Stimulated activated CD8-positive, alpha-beta memory T cell treated with anti-CD3 and anti-CD28 coated beads, Interleukin-2, amount 100 ng/mL, for 1 hour (primary cell): ENCODE measurements at places on chromosomes 1 and 21.

DNA sequence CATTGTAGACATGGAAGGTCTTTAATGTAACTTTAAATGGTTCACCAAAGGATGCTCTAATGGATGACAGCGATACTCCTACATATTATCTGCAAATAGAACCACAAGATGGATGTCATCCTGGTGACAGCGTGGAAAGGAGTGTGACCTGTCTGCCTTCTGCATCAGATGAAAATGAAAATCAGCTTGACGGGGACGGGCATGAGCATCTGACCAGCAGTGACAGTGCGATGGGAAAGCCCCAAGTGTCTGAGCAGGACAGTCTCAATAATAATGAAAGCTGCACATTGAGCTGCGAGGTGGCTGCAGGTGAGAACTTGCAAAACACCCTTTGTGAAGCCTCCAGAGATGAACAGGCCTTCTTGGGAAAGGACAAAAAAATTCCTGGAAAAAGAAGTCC lies 25.2 kb downstream of the CNST start:
- DNase-seq: no peak

GRCh38 chr1:11664336-11665065 lies 501 bp downstream of the FBXO6 start:
- DNase-seq: peak; percentile 40

GRCh38 chr1:47575855-47576757 lies 138.3 kb downstream of the FOXD2 start:
- no peak for DNase-seq

DNA sequence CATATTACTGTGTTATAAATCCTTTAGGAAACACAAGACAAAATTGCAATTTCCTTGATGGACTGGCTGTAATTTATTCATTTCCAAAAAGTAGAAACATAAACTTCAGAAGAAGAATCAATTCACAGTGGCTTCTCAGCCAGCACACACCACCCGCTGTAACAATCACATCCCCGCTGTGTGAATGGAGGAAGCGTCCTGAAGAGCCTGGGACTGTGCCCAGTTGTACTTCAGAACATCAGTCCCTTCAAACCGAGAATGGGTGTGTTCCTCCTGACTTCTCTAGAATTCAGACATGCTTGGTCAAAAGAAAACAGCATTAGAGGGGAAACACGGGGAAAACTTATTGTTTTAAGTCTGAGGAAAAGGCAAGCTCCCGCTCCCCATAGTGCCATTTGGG lies 28.8 kb upstream of the CD84 start:
- DNase-seq: no peak

- no peak for DNase-seq
Measured at GRCh38 chr1:201020721-201021629, 2.5 kb downstream of the KIF21B start.

DNA sequence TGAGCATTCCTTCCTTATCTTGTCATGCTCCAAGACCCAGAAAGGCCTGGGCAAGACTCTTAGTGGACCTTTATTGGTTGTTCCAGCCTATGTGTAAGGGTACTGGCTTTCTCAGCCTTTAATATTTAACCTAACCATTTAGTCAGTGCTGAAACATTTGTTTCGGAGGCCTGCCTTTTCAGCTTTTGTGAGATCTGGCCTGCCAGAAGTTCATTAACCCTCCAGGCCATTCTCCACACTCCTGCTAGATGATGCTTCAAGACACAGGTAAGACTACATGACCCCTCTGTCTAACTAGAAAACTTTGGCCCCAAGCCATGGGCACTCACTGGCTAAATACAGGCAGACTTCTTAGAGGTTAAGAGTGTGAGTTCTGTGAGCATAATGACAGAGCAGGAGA lies 138.4 kb upstream of the ZP4 start:
- DNase-seq: no peak

GRCh38 chr1:173717238-173717637 lies 2.5 kb downstream of the KLHL20 start:
- DNase-seq: no peak

DNA sequence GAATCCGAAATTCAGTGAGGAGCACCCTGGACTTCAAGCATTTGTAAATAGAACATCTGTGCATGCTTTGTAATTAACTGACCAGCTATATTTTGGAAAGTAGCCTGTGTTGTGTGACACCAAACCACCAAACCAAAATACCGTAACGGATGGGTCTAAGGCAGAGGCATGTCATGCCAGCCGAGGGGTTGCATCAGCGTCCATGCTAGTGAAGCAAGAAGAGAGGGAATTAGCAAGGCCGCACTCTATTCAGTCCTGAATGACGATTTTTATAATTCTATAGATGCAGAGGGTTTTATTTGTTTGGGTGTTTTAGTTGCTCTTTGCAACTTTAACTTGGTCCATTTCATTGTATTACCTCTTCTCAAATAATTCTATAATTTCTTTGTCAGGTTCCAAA lies 116.8 kb upstream of the SMYD2 start:
- no peak for DNase-seq

- DNase-seq: peak; percentile 18
Measured at GRCh38 chr1:58815069-58815685, 31.3 kb upstream of the JUN start.

DNA sequence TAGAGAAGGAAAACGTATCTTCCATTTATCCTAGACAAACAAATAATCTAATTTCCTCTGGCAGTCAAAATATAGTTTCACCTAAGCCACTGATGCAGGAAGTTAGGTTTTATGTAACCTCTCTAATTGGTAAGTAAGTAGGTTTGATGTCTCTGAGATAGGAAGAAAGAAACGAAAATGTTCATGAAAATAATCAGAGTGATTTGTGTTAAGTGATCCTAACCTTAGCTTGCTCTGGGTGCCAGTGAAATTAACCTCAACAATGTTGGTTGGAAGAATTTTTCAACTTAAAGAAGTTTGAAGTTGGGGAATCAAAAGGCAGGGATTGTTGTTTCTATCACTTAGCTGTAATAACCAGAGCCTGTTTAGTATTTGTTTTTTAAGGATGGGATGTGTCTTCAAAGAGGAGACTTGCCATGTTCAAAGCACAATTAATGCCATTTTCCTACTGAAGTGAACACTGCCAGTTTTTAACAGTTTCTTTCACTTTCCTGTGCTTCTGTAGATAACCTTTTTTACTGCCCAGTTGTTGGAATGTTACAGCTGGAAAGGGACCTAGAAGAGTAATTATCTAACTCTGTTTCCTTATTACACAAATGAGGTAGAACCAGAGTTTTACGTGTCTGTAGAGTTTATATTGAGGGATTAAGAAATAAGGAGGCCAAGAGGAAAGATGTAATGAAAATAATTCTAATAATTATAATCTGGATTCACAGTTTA lies 18.4 kb downstream of the HIPK1 start:
- DNase-seq: no peak

DNA sequence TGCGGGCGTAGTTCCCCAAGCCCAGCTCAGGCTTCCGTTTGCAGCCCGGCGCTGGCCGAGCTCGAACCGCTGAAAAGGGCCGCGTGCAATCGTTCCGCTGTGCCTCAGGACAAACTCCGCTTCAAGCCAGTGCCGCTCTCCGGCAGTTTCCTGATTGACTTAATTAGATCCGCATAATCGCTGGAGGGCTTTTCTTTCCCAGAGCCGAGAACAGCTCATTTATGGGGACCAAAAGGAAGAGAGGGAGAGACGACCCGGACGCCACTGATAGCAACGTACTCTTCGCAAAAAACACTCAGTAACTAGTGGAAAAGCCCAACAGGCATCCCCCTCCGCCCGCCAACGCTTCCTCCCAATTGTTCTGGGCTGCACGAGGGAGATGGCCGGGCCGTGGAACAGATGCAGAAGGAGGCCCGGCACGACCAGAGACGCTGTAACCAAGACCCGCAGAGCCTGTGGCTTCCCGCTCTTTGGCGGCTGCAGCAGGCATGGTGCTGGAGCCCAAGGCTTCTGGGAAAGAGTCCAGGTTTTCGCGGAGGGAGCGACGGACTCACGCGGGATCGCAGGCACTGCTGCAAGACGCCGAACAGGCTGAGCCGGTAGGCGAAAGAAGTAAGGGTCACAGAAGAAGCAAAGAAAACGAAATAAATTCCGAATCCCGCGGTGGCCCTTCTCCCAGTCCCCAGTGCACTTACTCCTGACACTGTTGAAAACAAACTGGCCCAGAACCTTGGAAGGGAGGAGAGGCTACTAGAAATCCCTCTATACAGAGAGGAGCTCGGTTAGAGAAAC lies 3.6 kb upstream of the FOXD2 start:
- DNase-seq: no peak

GRCh38 chr1:89081005-89081404 lies 16.0 kb upstream of the GBP1 start:
- no peak for DNase-seq

- no peak for DNase-seq
Measured at GRCh38 chr21:15837645-15838044, 107.9 kb downstream of the USP25 start.

DNA sequence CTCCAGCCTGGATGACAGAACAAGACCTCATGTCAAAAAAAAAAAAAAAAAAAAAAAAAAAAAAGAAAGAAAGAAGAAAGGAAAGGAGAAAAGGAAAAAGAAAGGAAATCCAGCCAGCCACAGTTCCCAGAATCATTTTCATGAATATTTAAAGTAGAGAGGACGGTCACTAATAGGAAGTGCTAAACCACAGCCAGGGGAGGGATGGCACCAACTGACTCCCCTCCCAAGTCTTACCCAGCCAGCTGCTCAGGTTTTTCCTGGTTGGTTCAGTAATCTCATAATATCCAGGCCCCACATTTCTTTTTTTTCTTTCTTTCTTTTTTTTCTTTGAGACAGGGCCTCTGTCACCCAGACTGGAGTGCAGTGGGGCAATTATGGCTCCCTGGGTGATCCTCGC lies 63.9 kb upstream of the AK4 start:
- DNase-seq: no peak
